ENCODE measurements at places on chromosomes 13 and 19.

DNA sequence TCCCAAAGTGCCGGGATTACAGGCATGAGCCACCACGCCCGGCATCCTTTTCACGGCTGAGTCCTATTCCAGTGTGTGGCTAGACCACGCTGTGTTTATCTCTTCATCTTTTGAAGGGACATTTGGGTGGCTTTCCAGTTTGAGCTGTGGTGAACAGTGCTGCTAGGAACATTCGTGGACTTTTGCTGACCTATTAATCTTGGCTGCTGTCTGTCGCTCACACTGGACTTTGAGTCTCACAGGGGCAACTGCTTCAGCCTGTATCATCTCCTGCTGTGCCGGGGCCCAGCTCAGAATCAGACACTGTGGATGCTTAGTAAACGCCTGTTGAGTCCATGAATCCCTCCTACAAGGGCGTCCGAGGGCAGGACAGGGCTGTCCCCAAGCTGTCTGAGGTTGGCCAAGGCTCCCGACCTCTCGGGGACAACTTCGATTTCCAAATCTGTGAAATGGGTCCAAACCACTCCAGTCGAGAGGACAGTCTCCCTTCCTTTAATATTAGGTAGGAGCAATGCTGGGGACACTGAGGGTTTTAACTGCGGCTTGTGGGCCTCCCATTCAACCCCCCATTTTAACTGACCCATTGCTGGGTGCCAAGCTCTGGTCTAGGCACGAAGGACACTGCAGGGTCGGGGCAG, 48.4 kb downstream of the SMIM24 start:
- DNase-seq: no peak

DNA sequence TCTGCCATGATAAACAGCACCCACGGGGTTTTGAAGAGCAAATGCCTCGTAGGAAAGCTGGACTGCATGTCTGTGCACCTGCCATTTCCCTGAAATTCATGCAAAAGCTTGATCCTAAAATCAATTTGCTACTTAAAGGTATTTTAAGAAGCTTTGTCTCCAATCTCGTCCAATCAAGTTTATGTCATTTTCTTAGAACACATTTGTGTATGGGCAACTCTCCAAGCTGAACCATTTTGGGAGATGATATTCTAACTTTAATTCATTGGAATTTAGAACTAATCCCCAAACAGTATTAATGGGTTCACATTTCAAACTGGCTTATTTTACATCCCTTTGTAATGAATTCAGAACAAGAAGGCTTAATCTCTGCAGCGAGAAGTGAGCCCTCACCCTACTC, 822 bp downstream of the ADPRHL1 start:
- DNase-seq: no peak

DNA sequence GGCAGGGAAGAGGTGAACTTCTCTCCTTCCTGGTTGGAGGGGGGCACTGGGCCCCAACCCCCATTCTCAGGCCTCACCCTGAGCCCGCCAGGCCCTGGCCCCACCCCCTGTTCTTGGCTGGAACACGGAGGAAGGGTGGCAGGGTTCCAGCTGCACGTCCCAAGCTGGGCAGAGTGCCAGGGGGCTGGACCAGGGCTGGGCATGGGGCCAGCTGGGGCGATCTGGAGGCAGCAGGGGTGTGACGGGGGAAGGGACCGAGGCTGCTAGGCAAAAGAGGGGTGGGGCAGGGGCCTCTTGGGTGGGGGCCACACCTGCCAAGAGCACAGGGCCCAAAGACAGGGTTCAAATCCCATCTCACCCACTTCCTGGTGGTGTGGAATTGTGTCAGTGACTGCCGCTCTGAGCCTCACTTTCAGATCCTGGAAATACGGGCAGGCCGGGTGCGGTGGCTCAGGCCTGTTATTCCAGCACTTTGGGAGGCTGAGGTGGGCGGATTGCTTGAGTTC, 2.2 kb downstream of the HIF3A start:
- no peak for DNase-seq

GRCh38 chr13:73482556-73482955, 423.8 kb downstream of the KLF5 start:
- no peak for DNase-seq

GRCh38 chr19:483332-484072, 12.8 kb upstream of the MADCAM1 start:
- DNase-seq: no peak

DNA sequence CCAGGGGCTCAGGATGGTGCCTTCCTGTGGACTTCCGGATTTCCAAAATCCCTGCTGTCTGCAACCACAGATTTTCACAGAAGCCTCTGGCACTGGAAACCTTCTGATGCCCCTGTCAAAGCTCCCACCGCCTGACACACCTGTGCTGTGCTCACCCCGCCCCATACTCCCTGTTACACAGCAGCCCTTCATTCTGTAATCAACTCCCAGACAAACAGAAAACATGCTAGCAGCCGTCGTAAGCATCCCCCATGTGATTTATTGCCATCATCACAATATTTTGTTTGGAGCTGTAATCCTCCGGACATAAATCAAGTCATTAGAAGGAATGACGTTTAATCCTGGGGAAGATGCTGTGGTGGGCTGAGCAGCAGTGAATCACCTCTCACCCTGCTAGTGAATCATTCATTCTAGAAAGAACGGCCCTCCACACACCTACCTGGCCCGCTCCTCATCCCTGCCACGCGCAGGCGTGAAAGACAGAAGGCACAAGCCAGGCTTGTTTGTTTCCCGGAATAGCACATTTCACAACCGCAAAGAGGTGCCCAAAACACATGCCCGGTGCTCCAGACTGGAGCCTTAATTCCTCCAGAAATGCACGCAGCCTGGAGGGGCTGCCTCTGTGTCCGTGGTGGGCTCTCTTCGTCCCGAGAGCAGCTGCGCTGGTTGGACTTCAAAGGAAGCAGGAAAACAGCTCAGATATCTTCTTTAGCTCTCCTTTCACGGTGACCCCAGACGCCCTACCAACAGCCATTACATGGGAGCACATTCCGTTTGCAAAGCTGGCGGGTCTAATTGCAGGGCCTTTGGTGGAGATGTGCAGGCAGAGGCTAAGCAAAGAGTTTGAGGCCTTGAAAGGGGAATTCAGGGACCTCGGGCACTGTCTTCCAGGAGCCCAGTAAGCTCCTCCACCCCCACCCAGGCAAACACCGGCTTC, 41.3 kb upstream of the KCTD15 start:
- DNase-seq: no peak

GRCh38 chr13:22114630-22115311, 443.9 kb downstream of the FGF9 start:
- peak; percentile 30 for DNase-seq

DNA sequence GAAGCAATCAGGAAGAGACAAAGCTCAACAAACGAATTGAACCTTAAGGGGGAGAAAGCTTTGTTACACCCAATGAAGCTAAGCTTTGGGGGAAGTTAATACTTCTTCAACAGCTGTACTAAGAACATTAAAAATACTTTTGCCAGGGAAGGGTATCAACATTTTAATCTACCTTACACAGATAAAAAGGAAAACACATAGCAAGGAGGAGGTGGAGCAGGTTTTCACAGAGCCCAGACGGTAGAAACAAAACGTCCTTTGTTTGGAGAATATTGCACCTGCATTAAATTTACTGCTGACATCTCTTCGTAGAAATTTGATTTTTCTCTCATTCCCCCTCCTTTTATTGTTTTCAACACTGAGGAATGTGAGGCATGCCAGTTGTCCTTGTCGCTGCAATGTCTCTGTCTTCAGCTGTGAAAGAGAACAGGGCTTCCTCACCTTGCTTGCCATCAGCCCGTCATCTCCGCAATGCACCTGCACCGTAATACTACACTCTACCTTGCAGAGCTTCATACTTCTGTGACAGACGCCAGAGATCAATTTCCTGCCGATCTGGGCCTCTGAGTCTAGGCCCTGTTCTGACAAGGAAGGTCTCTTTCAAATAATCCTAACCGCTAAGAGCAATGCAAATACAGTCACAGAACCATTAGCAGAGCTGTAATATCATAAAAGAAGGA, 270.8 kb downstream of the SPRY2 start:
- DNase-seq: no peak

DNA sequence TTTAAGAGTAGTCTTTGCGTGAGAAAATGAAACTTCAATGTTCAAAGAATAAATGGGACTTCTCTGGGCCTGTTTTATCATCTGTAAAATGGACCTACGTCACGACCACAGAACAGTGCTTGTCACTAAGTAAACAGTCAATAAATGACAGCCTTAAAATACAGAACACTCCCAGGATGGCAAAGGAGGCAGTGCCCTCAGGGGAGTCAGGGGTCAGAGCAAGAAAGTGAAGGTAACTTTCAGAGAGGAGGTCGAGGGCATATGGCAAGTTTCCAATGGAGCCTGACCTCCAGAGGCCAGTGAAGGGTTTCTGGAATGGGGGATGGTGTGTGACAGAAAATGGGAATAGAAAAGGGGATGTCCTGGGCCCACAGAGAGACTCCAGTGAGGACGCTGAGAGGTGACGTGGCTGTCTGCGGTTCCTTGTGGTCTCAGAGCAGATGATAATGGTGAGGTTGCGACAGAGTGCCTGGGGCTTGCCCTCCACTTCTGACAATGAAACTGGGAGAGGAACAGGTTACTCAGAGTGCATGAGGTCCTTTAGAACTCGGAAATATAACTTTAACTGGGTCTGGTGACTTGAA, 91.8 kb downstream of the UBL3 start:
- DNase-seq: peak; percentile 12

DNA sequence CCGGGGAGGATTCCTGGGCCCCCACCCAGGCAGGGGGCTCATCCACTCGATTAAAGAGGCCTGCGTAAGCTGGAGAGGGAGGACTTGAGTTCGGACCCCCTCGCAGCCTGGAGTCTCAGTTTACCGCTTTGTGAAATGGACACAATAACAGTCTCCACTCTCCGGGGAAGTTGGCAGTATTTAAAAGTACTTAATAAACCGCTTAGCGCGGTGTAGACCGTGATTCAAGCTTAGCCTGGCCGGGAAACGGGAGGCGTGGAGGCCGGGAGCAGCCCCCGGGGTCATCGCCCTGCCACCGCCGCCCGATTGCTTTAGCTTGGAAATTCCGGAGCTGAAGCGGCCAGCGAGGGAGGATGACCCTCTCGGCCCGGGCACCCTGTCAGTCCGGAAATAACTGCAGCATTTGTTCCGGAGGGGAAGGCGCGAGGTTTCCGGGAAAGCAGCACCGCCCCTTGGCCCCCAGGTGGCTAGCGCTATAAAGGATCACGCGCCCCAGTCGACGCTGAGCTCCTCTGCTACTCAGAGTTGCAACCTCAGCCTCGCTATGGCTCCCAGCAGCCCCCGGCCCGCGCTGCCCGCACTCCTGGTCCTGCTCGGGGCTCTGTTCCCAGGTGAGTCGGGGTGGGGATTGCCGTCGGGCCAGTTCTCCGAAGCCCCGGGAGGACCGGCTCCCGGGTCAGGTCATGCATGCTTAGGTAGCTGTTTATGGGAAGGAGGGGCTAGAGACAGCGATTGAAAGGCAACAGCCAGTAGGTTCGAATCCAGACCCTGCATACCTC, at the start of gene ICAM1:
Gene ICAM1 (plus strand): TSS at position 505 of the 779 bp plus-strand sequence. CDS start 40 bp downstream, at position 545.
- peak; percentile 72 for DNase-seq

GRCh38 chr13:106105153-106105552, 430.3 kb downstream of the EFNB2 start:
- no peak for DNase-seq

- DNase-seq: no peak
Observed at GRCh38 chr19:17107546-17108452, 32.2 kb downstream of the MYO9B start.

GRCh38 chr13:19634256-19634740, 839 bp downstream of the MPHOSPH8 start:
- no peak for DNase-seq

DNA sequence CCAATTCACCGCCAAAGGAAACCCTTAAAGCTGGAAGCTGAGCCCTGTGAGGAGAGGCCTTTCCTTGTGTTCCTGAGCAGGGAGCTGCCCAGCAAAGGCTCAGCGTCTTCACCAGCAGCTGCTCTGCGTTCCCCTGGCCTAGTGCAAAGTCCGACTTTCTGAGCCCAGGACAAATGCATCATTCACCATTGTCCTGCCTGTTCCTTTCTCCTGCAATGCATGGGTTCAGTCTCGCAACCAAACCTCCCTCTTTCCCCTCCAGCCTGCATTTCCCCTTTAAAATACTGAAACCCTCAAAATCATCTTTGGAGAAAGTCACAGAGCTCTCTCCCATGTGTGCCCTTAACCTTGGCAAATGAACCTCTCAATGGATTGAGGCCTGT, 12.9 kb upstream of the TMEM255B start:
- no peak for DNase-seq

DNA sequence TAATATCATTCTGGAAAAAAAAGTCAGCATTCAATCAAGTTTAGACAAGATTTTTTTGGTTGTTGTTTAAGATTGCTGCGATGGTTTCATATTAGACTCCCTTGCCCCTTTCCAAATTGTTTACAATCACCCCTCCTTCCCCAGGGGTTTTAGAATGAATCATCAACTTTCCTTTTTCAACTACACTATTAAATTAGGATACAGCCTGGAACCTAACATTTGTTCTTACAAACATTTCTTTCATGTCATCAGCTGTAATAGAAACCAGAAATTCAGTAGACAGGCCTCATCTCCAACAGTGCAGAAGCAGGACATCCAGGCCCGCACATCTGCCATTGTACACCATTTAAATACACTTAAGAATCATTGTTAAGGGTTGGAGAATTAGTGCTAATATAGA, 44.4 kb upstream of the WDFY2 start:
- no peak for DNase-seq

DNA sequence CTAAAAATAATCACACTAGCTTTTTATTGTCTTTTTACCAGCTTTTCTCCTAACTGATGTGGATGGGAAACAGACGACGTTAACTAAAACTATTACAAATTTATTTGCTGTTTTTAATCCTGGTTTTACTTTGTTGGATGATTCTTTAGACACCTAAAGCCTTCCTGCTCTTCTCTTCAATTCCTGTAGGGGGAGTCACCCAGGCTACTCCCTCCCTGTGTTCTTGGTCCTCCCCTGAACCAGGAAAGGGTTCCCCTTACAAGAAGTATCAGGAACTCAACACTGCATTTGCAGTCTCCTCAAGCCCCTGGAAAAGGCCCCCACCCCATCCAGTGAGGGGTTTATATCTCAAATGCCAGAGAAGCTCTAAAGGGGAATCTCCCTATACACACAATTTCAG, 206.1 kb downstream of the SUCLA2 start:
- DNase-seq: no peak

DNA sequence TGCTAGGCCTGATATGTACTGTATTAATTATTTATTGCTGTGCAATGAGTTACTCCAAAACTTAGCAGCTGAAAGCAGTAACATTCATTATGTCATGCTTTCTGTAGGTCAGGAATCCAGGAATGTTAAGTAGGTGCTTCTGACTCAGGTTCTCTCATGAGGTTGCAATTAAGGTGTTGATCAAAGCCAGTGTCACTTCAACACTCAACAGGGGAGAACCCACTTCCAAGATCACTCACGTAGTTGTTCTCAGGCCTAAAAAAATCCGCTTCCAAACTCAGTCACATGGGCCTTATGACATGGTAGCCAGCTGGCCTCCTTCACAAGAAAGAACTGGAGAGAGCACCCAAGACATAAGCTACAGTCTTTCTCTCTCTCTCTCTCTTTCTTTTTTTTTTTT, 211.1 kb upstream of the NBEA start:
- no peak for DNase-seq

GRCh38 chr19:12938779-12939601, 581 bp downstream of the CALR start:
- DNase-seq: no peak
